ENCODE measurements at places on chromosomes 1 and 21.
A peak's percentile ranks its signal among the peaks of the same experiment; 100 is the strongest.

- no peak for ATAC-seq
- H3K27me3 ChIP-seq, result peaks cover 93% of the 10 kb centered on the region
- H3K4me3 ChIP-seq, result no peak overlapping the region
- no peaks in the 10 kb centered on the region for H3K36me3 ChIP-seq
Observed at GRCh38 chr21:42121794-42122193, 50.7 kb downstream of the UMODL1 start.

- H3K27ac ChIP-seq, result no peak overlapping the region
- peaks cover 46% of the 10 kb centered on the region for H3K4me1 ChIP-seq
- ATAC-seq, result no peak
- H3K36me3 ChIP-seq, result no peaks in the 10 kb centered on the region
- no peaks in the 10 kb centered on the region for H3K27me3 ChIP-seq
- no peak overlapping the region for H3K4me3 ChIP-seq
Observed at GRCh38 chr1:183075861-183076260, 52.6 kb downstream of the LAMC1 start.

- H3K4me1 ChIP-seq, result no peaks in the 10 kb centered on the region
- H3K36me3 ChIP-seq, result no peaks in the 10 kb centered on the region
- H3K27ac ChIP-seq, result no peak overlapping the region
- H3K27me3 ChIP-seq, result no peaks in the 10 kb centered on the region
- no peak overlapping the region for H3K4me3 ChIP-seq
Observed at GRCh38 chr1:117665556-117666270, 59.9 kb downstream of the TENT5C start.

GRCh38 chr1:62181532-62181931 lies 13.1 kb upstream of the L1TD1 start:
- peaks cover 3% of the 10 kb centered on the region for H3K27me3 ChIP-seq
- no peak overlapping the region for H3K27ac ChIP-seq
- ATAC-seq, result no peak

GRCh38 chr1:43938892-43939587 lies 5.4 kb downstream of the ARTN start:
- ATAC-seq, result no peak
- peaks cover 12% of the 10 kb centered on the region for H3K4me1 ChIP-seq
- H3K27ac ChIP-seq, result no peak overlapping the region
- H3K36me3 ChIP-seq, result no peaks in the 10 kb centered on the region
- H3K4me3 ChIP-seq, result no peak overlapping the region

DNA sequence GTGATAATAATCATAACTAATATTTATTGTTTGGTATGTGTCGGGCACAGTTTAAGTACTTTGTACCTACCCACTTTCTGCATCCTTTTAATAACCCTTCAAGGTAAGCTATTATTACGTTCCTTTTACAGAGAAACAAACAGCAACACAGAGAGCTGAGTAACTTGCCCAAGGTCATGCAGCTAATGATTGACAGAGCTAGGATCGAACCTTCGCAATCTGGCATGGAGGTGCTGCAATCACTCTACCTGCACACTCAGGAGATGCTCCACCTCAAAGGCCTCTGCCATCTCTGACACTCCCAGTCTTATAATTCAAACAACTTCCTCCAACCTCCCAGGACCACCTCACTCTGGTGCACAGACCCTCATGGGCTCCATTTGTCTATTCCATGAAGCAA lies 137.2 kb downstream of the DMRTA2 start:
- H3K36me3 ChIP-seq, result no peaks in the 10 kb centered on the region
- no peak overlapping the region for H3K4me3 ChIP-seq
- H3K4me1 ChIP-seq, result no peaks in the 10 kb centered on the region
- ATAC-seq, result no peak
- peaks cover 29% of the 10 kb centered on the region for H3K27me3 ChIP-seq
- H3K27ac ChIP-seq, result no peak overlapping the region

- H3K4me1 ChIP-seq, result peaks cover 4% of the 10 kb centered on the region
- no peak for ATAC-seq
- H3K27ac ChIP-seq, result no peak overlapping the region
- no peak overlapping the region for H3K4me3 ChIP-seq
Observed at GRCh38 chr1:76259270-76259669, 184.7 kb downstream of the ST6GALNAC3 start.

- peak overlapping the region; percentile 87 for H3K27ac ChIP-seq
- H3K4me3 ChIP-seq, result no peak overlapping the region
- H3K4me1 ChIP-seq, result peaks cover 47% of the 10 kb centered on the region
- no peak for ATAC-seq
- no peaks in the 10 kb centered on the region for H3K27me3 ChIP-seq
Observed at GRCh38 chr1:91741301-91741700, 144.7 kb downstream of the TGFBR3 start.

DNA sequence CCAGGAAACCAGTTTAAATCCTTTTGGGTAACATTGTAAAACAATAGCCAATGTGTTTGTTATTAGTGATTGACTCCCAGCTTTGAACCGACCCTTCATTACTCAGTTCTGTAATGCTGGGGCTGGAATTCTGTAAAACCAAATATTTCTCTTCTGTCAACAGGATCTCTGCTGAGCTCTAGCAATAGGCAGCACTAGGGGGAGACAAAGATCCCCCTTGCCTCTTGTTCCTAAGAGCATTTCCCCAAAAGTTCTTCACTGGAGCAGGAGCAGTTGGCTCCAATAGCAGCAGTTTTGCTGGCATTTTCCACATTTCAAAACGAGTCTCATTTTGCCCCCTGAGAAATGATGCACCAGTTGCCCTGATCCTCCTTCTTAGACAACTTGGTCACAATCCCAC lies 1671.1 kb downstream of the MRPL39 start:
- H3K27me3 ChIP-seq, result no peaks in the 10 kb centered on the region
- ATAC-seq, result no peak
- H3K36me3 ChIP-seq, result no peaks in the 10 kb centered on the region
- no peak overlapping the region for H3K27ac ChIP-seq
- no peak overlapping the region for H3K4me3 ChIP-seq

- no peaks in the 10 kb centered on the region for H3K36me3 ChIP-seq
- H3K27ac ChIP-seq, result no peak overlapping the region
- H3K4me3 ChIP-seq, result no peak overlapping the region
- no peaks in the 10 kb centered on the region for H3K4me1 ChIP-seq
Observed at GRCh38 chr1:187665483-187665882, 836.7 kb downstream of the PLA2G4A start.

DNA sequence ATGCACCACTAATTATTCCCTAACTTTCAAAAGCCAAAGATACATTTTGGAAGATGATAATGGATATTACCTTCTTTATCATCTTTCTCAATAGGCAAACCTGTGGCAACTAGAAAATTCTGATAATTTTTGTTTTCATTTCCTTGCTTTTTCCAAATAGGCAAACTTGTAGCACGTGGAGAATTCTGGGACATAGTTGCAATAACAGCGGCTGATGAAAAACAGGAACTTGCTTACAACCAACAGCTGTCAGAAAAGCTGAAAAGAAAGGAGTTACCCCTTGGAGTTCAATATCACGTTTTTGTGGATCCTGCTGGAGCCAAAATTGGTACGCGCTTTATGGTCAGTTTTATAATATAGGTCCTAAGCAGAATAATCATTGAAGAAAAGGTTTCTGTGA lies 1.5 kb downstream of the FPGT start:
- no peak for ATAC-seq
- H3K4me3 ChIP-seq, result peak overlapping the region; percentile 62
- no peak overlapping the region for H3K27ac ChIP-seq
- peaks cover 37% of the 10 kb centered on the region for H3K36me3 ChIP-seq

DNA sequence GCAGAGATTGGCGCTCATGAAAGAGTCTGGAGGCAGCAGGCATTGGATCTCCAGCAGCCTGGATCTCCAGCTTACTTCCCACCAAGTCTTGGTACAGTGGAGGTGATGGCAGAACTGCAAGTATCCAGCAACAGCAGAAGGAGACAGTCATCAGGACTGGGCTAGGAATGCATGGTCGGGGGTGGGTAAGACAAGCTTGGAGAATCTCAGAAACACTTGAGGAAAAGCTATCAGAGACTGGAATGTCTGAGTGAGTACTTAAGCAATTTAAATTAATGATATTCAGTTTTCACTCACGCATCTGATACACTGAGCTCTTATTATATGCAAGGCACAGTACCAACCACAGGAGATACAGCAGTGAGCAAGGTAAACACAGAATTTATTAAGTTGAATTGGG lies 9.8 kb downstream of the TMEM35B start:
- H3K27me3 ChIP-seq, result no peaks in the 10 kb centered on the region
- H3K4me1 ChIP-seq, result no peaks in the 10 kb centered on the region
- ATAC-seq, result no peak
- H3K36me3 ChIP-seq, result peaks cover 14% of the 10 kb centered on the region
- H3K27ac ChIP-seq, result no peak overlapping the region
- no peak overlapping the region for H3K4me3 ChIP-seq

GRCh38 chr1:109396871-109397580 lies 692 bp downstream of the SORT1 start:
- H3K4me3 ChIP-seq, result peak overlapping the region; percentile 33
- H3K27ac ChIP-seq, result peak overlapping the region; percentile 92
- ATAC-seq, result no peak
- H3K27me3 ChIP-seq, result no peaks in the 10 kb centered on the region
- H3K4me1 ChIP-seq, result peaks cover 29% of the 10 kb centered on the region
